Psoas muscle (tissue), 8 donors: ENCODE measurements at places on chromosomes 1 and 21.

- peak; percentile 30 for DNase-seq
Observed at GRCh38 chr1:41367288-41367642, 6.0 kb downstream of the FOXO6 start.

- no peak for DNase-seq
Observed at GRCh38 chr1:21956720-21957552, 19.8 kb upstream of the HSPG2 start.

- no peak for DNase-seq
Observed at GRCh38 chr1:32352831-32353383, 9.4 kb downstream of the FAM229A start.

DNA sequence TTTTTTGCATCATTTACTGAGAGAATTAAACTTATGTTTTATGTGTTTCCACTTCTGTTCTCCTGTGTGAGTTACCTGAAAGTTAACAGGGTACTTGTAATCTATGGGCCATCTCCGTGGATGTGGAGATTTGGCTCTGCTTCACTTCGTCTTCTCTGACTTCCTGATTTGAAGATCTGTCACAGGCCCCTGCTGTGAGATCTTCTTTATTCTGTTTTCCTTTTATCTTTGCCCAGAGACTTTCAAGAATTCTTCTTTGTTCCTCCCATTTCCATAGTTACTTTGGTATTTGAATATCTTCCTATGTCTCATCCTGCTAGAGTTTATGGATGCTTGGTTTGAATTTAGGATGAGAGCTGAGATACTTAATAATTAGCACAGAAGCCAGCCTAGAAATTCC, 35.4 kb upstream of the PKN2 start:
- DNase-seq, result no peak

DNA sequence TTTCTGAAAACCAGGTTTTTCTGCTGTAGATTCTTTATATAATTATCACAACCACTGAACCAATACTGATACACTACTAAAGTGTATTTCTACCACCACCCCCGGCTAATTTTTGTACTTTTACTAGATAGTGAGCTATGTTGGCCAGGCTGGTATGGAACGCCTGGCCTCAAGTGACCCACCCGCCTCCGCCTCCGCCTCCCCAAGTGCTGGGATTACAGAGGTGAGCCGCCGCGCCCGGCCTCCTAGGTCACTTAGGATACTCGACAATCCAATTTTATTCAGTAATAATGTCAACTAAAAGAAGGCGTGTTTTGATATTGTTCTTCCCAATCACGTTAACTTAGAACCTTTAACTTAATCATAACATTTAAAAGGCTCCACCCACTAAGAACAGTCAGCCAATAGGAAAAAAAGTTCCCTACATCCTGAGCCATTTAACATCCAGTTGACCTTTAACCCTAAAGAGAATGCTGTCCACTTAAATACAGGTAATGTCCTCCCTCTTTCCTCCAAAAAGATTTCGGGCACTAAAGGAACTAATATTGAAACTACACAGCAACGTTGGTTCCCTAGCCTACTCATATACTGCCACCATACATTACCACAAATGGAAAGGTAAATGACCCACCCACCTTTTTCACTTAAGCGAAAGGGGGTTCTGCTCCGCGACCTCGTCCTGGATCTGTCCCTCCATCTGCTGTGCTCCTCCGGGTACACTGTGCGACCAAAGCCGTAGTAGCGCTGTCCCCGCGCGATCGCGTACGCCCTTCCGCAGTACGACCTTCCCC, 1.2 kb downstream of the RSRP1 start:
- DNase-seq, result no peak

GRCh38 chr1:239311331-239311730, 75.0 kb upstream of the CHRM3 start:
- DNase-seq, result no peak

DNA sequence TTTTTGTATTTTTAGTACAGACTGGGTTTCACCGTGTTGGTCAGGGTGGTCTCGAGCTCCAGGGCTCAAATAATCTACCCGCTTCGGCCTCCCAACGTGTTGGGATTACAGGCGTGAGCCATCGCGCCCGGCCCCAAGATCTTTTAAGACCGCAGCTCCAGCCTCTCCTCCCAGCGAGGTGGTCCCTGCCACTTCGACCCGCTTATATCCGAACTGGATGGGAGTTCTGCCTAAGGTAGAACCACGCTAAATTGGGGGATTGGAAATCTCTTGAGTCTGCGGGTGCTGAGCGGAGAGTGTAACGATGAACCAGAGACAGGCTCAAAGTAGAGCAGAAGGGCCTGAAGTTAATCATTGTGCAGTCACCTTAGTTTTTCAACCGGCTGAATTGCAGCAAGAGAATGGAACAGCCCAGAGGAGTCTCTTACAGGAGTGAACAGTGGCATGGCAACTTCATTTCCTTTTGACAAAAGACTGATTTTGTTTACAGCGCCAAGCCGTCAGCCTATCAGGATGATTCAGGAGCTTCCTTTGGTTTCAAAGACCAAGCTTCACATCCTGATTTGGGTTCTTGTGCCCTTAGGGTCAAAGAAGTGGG, 726 bp upstream of the CYB5R1 start:
- DNase-seq, result no peak

GRCh38 chr1:154971341-154971998, 923 bp upstream of the SHC1 start:
- no peak for DNase-seq

- no peak for DNase-seq
Observed at GRCh38 chr1:115790356-115790755, 21.8 kb upstream of the CASQ2 start.

- DNase-seq, result no peak
Observed at GRCh38 chr1:172753964-172754363, 95.1 kb downstream of the FASLG start.

GRCh38 chr21:39673163-39673562, 60.4 kb downstream of the B3GALT5 start:
- no peak for DNase-seq

GRCh38 chr1:219385787-219386427, 212.2 kb downstream of the LYPLAL1 start:
- no peak for DNase-seq

- no peak for DNase-seq
Observed at GRCh38 chr1:116781034-116781433, 26.8 kb downstream of the CD2 start.

DNA sequence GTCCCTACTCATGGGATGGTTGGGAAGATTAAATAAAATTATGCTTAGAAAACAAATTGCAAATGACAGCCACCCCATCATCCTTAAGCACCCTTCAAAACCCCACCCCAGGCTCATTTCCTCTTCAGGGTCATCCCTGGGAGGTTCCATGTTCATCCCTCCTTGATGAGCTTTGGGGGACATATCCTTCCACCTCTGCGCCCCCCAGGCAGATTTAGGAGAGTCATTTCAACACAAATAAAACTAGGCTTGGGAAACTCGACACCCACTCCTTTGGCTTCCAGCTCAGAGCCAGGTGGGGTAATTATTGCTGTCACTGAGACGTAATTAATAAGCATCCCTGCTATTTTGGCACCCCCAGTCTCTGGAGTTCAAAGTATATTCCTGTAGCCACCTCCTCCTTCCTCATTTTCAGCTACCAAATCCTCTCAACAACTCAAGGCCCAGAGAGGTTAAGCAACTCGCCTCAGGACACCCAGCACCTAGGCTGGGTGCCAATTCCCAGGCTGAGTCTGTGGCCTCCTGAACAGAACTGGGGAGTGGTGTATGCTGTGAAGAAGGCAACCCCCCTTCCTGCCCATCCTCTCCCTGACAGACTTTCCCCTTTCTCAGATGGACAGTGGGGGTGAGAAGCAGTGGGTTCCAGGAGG, 595 bp downstream of the CRYBG2 start:
- no peak for DNase-seq

DNA sequence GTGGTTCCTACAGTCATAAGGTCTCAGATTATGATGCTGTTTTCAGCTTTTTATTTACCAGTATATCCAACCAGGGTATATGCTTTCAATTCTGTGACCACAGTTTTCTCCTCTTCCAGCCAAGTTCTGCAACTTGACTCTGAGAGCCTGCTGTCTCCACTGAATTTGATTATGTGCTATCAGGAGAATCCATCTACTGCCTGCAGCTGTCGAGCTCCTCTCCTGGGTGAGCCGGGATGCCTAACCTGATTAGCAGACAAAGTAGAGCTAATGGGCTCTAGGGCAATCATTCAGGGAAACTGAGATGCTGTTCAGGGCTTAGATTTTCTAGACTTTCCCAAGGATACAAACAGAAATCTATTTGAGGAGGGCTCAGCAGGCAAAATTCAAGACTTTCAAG, 271.5 kb upstream of the BEND5 start:
- no peak for DNase-seq

GRCh38 chr1:46817814-46818213, 19.0 kb downstream of the CYP4B1 start:
- no peak for DNase-seq

GRCh38 chr1:94284476-94284875, 47.1 kb upstream of the ARHGAP29 start:
- DNase-seq, result no peak

- DNase-seq, result no peak
Observed at GRCh38 chr1:246497331-246497915, 9.7 kb downstream of the SMYD3 start.

GRCh38 chr1:201672685-201673084, 133.8 kb downstream of the NAV1 start:
- DNase-seq, result peak; percentile 16

DNA sequence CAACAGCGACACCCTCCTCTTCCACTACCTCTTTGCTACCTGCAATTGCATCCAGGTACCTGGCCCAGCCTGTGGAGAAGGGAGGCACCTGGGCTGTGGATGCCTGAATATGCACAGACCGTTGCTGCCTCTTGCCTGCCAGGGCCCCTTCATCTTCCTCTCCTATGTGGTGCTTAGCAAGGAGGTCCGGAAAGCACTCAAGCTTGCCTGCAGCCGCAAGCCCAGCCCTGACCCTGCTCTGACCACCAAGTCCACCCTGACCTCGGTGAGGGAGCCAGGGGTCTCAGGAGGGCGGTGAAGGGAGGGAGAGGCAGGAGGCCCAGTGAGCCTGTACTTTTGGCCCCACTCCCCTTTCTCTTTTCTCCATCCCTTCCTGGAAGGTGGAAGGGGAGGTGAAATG, 11.5 kb downstream of the PSRC1 start:
- DNase-seq, result no peak

DNA sequence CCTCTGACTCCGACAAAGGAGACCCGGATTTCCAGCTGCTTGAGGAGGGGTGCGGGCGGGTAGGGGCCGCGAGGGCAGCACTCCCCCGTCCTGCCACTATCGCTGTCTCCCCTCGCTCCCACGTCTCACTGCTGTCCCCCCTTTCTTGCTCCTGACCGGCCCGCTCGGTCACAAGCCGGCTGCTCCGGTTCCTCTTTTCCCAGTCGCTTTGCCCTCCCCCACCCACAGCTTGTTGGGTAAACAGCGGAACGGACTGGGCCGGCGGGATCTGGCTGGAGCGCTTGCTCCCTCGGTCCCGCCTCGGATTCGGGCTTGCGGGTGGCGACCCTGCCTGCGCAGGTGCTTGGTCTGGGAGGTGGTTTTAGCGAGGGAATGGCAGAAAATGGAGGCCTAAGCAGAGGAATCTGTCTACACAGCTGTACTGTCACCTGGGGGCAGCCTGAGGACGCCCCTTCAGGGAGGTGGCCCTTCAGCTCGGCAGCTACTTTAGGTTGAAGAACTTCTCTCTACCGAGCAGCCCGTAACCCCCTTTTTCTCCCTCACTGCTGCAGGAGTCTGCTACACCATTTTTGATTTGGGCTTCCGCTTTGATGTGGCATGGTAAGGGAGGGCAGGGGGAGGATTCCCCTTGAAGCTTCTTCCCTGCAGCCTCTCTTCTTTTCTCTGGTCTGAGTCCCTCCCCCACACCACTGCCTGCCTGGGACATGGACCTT, 645 bp downstream of the ATP6V0B start:
- peak; percentile 79 for DNase-seq

- DNase-seq, result no peak
Observed at GRCh38 chr1:38118976-38119375, 72.4 kb upstream of the POU3F1 start.

DNA sequence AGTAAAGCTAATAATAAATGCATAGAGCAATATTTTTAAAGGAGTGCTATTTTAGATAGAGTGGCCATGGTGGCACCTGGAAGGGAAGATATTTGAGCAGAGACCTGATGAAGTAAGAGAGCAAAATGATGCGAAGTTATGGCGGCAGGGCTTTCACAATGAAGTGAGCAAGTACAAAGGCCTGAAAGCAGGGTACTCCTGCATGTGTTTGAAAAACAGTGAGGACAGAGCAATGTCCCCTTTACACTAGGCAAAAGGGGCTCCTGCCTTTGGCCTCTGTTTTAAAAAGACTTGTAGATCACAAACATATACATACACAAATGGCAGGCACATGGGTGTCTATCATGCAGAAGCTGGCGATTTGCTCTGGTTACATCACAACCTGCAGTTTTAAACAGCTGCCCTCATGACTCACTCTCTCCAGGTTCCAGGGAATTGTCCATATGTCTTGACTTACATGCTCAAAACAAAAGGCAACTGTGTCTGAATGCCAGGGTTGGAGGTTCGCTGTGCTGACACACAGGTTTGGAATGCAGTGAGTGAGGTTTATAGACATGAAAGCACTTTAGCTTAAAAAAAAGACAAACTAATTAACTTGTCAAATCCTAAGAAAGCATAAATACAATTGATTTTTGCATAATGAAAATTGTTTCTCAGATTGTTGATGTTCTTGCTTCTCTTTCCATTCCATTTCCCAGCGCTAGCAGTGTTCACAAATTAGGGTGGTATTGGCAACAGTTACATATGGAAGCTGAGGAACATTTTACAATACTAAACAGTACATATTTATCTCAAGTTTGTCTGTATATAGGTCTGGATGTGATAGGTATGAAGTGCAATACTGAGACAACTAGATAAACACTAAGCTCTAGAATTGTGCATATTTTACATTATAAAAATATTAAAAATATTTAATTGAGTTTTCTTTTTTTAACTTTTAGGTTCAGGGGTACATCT, 313.9 kb downstream of the BARHL2 start:
- no peak for DNase-seq

- no peak for DNase-seq
Observed at GRCh38 chr1:215819114-215819513, 252.0 kb downstream of the KCTD3 start.

- no peak for DNase-seq
Observed at GRCh38 chr1:18344755-18345154, 136.0 kb upstream of the KLHDC7A start.

DNA sequence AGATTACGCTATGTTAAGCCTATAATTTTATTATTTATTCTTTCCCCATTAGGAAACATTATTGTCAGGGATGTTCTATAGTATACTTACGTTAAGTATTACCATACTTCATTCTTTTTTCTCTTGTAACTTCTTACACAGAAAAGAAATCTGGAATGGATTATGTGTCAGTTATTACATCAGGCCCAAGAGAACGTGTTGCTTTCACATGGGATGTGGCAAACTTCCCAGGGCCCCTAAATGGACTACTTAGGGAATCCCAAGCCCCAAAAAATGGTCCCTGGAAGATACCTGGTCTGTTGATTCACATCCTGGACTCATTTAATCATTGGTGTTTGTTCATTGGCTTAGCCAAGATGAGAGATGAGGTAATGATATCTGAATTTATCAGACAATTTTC, 249.8 kb downstream of the NRIP1 start:
- no peak for DNase-seq

- no peak for DNase-seq
Observed at GRCh38 chr1:162892906-162893611, 32.1 kb upstream of the CCDC190 start.
